ENCODE measurements at places on chromosomes 2 and 18.

GRCh38 chr2:218780851-218781690 lies 876 bp upstream of the CYP27A1 start:
- no peak for DNase-seq

DNA sequence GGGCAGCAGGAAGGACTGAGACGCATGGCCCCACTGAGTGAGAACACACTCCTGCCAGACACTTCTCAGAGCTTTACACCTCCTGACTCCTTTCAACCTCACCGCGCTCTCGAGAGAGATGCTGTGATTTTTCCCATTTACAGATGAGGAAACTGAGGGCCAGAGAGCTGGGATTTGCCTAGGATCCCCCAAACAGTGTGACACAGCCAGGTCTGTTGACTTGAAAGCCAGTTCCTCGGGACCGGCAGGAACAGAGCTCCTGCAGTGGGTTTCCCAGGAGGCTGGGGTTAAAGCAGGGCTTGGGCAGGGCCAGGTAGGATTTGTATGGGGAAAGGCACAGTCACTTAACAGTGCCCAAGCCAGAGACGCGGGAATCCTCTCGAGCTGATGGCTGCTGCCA lies 81.9 kb downstream of the STPG4 start:
- DNase-seq: no peak

GRCh38 chr2:189348369-189348768 lies 92.9 kb upstream of the WDR75 start:
- no peak for DNase-seq

DNA sequence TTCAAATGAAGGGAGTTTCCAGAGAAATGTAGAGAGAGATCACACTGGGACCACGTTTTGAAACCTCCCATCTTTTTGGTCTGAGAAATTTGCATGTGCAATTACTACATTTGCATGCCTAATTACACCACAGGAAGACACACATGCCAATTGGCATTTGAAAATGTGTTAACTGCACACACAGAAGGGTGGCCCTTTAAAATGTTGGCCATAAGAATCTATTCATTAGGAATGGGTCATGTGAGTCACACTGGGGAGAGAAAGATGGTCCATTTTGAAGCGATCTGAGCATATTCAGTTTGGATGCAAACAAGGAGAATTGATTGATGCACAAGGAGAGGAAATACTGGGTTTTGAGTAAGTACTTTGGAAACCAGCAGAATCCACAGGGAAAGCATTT lies 1407.1 kb upstream of the ACVR2A start:
- no peak for DNase-seq

- no peak for DNase-seq
These were observed 266.5 kb downstream of the NEDD4L start for GRCh38 chr18:58310517-58310916.

- DNase-seq: no peak
These were observed 161.0 kb downstream of the HDAC4 start for GRCh38 chr2:239239607-239240413.
